ENCODE measurements at places on chromosomes 7 and 10.

- DNase-seq: no peak
Observed at GRCh38 chr7:108026647-108027046, 23.7 kb upstream of the LAMB1 start.

DNA sequence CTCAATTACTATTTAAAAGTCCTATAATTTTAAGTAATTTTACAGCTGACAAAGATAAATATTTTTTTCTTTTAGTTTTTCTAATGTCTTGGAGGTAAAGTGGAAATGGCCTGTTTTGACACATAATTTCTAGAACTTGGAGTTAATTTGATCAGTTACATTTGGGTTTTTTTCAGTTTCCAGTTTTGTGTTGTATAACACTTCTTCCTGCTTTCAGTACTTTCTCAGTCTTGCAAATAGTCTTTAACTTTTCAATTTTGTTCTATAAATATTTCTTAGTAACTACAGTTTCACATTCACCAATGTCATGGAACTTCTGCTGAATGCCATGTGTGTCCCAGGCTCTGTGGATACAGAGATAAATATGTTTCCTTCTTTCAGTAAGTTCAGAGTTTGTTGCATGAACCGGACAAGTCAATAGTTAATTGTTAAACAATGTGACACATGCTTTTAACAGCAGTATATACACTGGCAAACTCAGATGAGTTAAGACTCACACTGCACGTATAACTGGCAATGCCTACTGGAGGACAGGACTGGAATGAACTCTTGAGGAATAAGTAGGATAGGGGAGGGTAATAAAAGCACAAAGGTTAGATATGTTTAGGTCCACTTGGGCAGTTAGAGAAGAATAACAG lies 4.6 kb downstream of the SHOC2 start:
- no peak for DNase-seq

- DNase-seq: no peak
Observed at GRCh38 chr10:80292607-80293239, 3.3 kb upstream of the MAT1A start.

GRCh38 chr7:134636008-134636449 lies 10.6 kb upstream of the BPGM start:
- DNase-seq: no peak
